ENCODE measurements at places on chromosomes 5 and 9. TPM values are rescaled to one million over a fixed set of nuclear protein-coding genes. Genes with fewer than 3 reads are reported as not detected.

CD274 gene
- total RNA-seq, result 2.9 TPM

RABEPK gene
- total RNA-seq, result 30.1 TPM

PKD2L2 gene
- total RNA-seq, result not detected

RMRP gene
- total RNA-seq, result 46,048 TPM

Measured in bronchus fibroblast of lung (primary cell).